ENCODE measurements at places on chromosomes 2 and 18. TPM values are rescaled to one million over a fixed set of nuclear protein-coding genes. Genes with fewer than 3 reads are reported as not detected.

Gene PAX8
- 0.35 TPM for total RNA-seq

Gene CAPN13
- not detected for total RNA-seq

Gene SGO2
- total RNA-seq = 1.3 TPM

Gene DOCK10
- total RNA-seq = 2.2 TPM

Gene IL37
- not detected for total RNA-seq

DNA sequence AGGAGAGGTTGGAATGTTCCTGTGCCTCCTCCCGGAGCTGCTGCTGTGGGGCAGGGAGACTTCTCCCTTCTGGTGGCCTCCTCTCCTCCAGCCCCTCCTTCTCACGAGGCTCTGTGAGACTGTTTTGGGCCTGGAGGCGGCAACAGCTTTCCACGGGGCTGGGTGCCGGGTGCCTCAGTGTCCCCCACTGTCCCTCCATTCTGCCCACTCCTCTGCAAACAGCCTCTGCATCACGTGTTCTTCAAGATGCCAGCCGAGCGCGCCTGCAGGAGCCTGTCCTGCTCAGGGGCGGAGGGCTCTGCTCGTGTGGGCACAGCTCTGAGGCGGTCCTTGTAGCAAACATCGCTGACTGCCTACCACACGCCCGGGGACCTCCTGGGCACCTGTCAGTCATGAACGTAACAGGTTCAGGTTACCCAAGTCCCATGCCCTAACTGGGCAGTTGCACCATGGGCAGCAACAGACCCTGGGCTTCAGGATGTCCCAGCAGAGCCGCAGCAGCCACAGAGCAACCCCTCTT is 70.8 kb downstream of the RRM2 start:
- no peak for DNase-seq

DNA sequence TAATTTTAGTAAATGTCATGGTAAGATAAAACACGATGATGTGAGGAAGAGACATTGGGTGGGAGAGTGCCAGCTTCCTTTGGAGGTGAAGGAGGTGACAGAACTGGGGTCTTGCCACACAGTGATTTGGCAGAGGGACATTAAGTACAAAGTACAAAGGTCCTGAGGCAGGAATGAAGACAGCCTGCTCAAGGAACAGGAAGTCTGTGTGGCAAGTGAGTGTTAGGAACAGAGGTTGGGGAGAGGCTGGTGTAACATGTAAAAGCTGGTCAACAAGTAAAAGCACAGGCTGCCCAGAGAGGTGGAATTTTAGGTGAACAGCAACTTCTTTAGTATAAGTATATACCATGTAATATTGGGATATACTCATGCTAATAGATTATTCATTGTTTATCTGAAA is 73.1 kb downstream of the INPP5D start:
- no peak for DNase-seq

DNA sequence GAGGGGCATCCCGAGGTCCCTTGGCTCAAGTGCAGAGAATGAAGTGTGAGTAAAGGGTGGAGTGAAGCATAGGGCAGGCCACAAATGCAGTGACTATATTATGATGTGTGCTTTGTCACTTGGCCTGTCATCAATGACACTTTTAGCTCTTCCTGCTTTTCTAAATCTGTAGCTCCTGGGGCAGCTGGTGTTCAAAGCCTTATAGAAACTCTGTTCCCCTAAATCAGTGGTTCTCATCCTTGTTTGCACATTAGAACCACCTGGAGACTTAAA is 135.6 kb upstream of the LGALSL start:
- no peak for DNase-seq

- no peak for DNase-seq
Observed at GRCh38 chr18:52287151-52287550, 52.8 kb upstream of the DCC start.

- no peak for DNase-seq
Observed at GRCh38 chr2:213934560-213934959, 476.3 kb upstream of the VWC2L start.

- no peak for DNase-seq
Observed at GRCh38 chr2:6358546-6358945, 507.2 kb downstream of the CMPK2 start.

GRCh38 chr2:231181860-231182512 is 16.4 kb upstream of the ARMC9 start:
- DNase-seq = peak; percentile 82

GRCh38 chr2:116917196-116917595 is 897.3 kb upstream of the DDX18 start:
- DNase-seq = no peak

GRCh38 chr2:122516775-122517174 is 761.3 kb downstream of the TSN start:
- DNase-seq = no peak

GRCh38 chr2:74778381-74779264 is 55.3 kb upstream of the HK2 start:
- DNase-seq = peak; percentile 44

GRCh38 chr18:33115917-33116316 is 324.6 kb downstream of the CCDC178 start:
- no peak for DNase-seq

DNA sequence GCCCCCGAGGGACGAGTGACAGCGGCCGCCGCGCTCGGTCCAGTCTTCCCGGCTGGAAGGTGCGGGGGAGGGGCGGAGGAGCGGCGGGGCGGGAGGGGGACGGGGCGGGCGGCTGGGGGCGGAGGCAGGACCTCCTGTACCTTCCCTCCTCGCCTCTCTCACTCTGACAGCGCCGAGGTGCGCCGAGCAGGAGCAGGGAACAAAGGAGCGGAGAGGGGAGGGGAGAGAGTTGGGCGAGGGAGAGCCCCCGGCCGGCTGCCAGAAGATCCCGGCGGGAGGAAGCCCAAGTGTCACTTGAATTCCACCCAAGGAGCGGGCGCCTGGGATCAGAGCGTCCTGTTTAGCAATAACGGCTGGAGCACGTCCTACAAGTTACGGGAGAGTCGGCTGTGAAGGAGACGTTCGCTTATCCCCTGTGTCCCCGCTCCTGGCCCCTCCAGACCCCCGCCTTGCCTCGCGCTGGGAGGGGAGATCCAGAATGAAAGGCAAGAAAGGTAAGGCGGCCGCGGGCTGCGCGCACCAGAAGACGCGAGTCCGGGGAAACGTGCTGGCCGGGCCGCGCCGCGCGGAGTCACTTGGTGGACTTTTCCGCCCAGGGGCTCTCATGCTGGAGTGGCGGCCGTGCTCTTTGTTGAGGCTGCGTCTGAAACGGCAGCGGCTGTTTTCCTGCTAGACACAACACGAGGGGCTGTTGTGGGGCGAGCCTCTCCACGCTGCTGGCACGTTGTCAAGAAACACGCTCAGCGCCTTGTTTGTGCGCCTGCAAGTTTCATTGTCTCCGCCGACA is at the start of gene TGIF1:
TGIF1 (plus strand) TSS at position 161 of the 787 bp plus-strand sequence; CDS start at position 479, 318 bp downstream.
- DNase-seq = peak; percentile 88

DNA sequence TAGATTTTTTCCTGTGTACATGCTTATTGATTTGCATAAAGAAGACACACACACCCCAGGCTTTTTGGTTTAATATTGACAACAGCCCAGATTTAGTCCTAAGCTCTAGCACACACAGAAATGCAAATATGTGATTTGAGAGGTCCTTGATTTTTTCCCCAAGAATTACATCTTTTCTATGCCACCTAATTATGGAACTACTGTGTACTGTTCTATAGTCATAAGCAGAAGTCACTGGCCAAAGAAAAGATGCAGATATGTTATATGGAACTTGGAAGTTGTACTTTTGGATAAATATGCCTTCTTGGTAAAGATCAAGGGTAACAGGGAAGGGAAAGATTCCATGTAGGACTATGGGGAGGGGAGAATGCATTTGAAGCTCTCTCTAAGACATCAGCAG is 105.6 kb downstream of the SETBP1 start:
- DNase-seq = no peak

GRCh38 chr2:121539750-121540469 is 9.2 kb downstream of the RNU4ATAC start:
- DNase-seq = no peak

DNA sequence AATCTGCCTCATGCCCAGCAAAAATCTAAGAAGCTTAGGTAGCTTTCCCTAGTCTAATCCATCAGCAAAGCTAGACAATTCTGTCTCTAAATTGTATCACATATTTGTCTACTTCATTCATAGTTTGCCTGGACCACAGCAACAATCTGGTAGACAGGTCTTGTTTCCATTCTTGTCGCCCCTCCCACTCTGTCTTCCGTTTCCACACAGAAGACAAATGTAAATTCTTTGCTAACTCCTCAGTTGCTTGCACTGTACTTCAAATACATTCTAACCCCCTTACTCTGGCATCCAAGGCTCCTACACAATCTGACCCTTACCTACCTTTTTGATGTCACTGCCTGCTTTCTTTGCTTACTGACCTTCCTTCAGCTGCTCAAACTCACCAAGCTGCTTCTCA is 40.1 kb downstream of the THUMPD2 start:
- no peak for DNase-seq

DNA sequence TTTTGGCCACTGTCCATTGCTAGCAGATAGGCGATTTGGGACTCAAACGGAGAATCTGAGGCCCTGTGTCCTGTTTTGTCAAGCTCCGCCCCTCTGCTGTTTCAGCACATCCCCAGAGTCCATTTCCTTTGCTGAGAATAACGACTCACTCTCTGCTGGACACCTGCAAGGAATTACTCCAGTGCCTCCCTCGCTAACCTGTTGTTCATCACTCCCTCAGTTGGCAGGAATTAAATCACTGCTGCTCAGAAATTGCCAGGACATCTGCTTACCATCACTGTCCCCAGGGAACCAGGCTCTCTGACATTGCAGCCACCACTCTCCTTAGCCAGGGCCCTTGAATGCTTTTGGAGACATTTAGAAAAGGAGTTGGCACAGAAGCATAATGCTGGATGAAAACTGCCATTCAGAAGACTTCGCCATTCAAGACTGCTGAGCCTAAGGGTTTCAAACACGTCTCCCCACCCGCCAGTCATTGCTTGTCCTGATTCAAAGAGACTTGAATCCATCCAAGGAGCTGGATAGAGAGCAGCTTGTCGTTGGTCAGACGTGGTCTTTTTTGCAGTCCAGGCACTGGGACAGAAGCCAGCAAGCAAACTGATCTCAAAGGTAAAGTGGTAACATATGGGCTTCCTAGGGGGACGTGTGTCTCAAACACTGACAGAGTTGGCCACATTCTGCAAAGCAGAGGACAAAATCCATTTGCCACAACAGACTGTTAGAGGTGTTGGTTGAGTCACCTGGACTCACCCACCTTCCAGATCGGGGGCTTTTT is 155.3 kb downstream of the UXS1 start:
- DNase-seq = no peak

GRCh38 chr2:37344453-37345361 is at the start of gene QPCT:
QPCT (plus strand) TSS chr2:37344630; CDS start chr2:37344732, 102 bp downstream.
- DNase-seq = peak; percentile 72

GRCh38 chr2:37698931-37699481 is 27.6 kb upstream of the CDC42EP3 start:
- no peak for DNase-seq

DNA sequence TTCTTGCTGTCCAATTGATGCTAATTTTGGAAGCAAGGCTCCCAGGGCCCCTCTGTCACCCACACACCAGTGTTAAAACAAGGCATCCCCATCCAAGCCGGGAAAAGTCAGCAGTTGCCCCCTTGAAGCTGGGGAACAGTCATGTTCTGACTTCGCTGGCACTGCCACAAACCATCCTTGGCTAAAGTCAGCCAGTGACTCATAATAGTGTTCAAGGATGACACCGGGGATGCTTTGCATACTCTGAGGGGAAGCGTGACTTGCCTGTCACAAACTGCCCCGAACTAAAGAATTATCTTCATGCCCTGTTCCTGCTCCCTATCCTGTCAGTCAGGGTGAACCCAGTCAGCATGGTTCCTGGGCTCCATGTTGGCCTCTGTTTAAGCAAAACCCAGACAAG is 37.0 kb downstream of the TGFA start:
- DNase-seq = no peak

GRCh38 chr2:59027320-59027719 is 786.2 kb upstream of the FANCL start:
- no peak for DNase-seq

Measured in Right ventricle myocardium superior (tissue), 1 donor.